HuH-7 (cell line): ENCODE measurements at places on chromosomes 16 and 17.

- DNase-seq: peak; percentile 77
Measured at GRCh38 chr16:5615868-5616642, 518.5 kb upstream of the EEF2KMT start.

- no peak for DNase-seq
Measured at GRCh38 chr17:48290378-48290777, 139.6 kb downstream of the SKAP1 start.

DNA sequence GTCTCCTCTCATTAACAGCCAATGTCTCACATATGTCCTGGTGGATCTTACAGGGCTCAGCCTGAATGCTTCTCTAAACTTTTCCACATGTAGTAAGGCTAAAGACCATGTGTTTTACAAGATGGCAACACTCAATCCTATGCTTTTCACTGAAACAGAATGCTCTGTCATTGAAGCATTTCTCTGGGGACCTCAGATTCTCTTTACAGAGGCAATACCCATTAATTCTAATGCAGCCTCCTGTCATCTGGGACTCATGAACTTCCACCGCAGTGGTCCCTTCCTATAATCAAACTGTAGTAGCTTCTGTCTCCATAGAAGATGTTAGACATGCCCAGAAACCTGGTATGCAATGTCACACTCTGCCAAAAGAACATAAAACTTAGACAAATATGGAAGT is 926.6 kb upstream of the RBFOX1 start:
- no peak for DNase-seq

DNA sequence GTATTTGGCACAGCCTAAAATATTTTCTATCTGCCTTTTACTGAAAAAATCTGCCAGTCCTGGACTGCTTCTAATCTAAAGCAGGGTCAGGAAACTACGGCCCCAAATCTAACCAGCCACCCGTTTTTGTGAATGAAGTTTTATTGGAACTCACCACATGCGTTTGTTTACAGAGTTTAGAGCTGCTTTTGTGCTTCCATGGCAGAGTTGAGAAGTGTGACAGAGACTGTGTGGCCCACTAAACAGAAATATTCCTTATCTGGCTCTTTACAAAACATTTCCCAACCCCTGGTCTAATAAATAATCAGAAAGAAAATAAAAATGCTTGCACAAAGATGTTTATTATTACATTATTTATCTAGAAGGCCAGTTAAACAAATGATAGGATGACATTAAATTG is 110.2 kb downstream of the COPRS start:
- DNase-seq: no peak

GRCh38 chr17:28509789-28510188 is 3.6 kb downstream of the FOXN1 start:
- DNase-seq: no peak

DNA sequence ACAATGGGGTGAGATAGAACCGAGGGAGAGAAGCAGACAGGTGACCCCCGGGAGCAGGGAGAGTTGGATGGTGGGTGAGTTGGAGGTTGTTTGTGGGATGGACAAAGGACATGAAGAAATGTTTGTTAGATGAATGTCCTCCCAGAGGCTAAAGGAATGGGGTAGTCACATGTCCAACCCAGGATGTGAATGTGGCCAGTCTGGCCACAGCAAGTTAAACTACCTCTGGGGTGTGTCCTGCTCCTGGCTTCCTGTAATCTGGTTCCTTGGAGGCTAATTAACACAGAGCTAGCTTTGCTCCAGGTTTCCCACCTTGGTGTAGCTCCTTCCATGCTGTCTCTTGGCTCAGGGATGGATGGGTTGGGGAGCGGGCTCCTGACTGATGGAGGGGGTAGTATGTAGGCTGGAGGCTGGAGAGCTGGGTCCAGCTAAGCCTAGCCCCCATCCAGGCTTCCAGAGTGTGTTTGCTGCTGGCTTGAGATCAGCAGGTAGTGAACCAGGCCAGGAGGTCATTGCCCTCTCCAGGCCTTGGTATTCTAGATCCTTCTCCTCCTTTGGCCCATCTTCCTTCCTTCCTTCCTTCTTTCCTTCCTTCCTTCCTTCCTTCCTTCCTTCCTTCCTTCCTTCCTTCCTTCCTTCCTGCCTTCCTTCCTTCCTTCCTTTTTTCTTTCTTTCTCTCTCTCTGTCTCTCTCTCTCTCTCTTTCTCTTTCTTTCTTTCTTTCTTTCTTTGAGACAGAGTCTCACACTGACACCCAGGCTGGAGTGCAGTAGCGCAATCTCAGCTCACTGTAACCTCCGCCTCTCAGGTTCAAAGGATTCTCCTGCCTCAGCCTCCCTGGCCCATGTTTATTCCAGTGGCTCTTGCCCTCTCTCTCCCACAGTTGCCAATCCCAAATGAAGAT is 28.0 kb upstream of the UBE2G1 start:
- DNase-seq: no peak

- no peak for DNase-seq
Measured at GRCh38 chr17:63316100-63316499, 130.0 kb downstream of the CYB561 start.

- DNase-seq: no peak
Measured at GRCh38 chr16:22757202-22757601, 56.8 kb upstream of the HS3ST2 start.

- DNase-seq: no peak
Measured at GRCh38 chr16:52383640-52384292, 163.2 kb downstream of the TOX3 start.

- no peak for DNase-seq
Measured at GRCh38 chr17:51050291-51051033, 70.2 kb downstream of the SPAG9 start.

DNA sequence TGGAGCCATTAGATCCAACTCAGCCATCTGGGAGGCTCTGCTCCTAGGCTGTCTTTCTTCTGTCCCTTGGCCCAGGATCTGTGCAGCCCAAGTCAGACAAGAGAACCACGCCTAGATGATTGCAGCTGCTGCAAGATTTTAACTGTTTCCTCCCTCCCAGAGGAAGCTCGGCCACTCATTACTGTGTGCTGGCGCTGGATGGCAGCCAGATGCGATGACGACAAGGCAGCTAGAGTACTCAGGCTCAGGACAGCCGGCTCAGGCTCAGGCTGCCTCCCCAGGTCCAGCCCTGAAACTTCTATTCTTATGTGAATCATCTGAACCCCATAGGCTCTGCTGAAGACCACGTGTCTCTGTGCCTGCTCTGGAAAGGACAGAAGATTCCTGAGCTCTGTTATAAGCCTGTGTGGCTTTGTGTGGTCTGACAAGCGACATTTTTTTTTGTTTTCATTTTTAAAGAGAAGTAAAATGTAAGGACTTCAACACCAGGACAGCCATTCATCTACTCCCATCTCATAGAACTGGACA is 32.1 kb upstream of the FBXW10B start:
- DNase-seq: peak; percentile 49

GRCh38 chr17:12341328-12341727 is 320.7 kb downstream of the MAP2K4 start:
- no peak for DNase-seq

DNA sequence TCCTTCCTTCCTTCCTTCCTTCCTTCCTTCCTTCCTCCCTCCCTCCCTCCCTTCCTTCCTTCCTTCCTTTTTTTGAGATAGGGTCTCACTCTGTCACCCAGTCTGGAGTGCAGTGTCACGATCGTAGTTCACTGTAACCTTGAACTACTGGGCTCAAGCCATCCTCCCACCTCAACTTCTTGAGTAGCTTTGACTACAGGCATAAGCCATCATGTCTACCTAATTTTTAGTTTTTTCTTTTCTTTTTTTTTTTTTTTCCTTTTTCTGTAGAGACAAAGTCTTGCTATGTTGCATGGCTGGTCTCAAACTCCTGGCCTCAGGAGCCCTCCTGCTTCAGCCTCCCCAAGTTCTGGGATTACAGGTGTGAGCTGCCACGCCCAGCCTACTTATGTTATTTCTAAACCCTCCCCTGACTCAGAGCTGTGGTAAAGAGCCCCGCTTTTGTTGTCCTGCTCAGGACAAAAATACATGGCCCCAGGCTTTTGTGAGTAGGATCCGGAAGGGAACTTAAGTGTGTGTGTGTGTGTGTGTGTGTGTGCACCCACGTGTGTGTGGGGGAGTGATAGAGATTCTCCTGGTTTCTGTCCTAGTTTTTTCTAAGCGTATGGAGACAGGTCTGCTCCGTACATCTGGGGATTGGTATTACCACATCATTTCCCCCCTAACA is 67.1 kb downstream of the PRKCB start:
- DNase-seq: no peak

DNA sequence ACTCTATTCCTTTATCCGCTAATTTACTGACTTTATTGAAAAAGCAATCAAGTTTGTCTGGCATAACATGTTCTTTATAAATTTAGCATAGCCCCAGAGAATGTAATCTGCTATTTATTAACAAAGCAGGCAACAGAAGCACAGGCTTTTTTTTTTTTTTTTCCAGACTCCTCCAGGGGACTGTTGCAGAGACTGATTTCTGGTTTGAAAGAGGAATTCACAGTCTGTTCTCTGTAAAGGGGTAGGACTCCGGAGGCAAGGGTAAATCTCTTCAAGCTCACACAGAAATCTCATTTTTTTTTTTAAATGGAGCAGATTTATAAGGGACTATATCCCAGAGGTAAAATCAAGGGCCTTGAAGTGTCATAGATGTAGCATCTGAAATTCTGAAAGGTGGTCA is 1386.5 kb upstream of the CDH8 start:
- no peak for DNase-seq

DNA sequence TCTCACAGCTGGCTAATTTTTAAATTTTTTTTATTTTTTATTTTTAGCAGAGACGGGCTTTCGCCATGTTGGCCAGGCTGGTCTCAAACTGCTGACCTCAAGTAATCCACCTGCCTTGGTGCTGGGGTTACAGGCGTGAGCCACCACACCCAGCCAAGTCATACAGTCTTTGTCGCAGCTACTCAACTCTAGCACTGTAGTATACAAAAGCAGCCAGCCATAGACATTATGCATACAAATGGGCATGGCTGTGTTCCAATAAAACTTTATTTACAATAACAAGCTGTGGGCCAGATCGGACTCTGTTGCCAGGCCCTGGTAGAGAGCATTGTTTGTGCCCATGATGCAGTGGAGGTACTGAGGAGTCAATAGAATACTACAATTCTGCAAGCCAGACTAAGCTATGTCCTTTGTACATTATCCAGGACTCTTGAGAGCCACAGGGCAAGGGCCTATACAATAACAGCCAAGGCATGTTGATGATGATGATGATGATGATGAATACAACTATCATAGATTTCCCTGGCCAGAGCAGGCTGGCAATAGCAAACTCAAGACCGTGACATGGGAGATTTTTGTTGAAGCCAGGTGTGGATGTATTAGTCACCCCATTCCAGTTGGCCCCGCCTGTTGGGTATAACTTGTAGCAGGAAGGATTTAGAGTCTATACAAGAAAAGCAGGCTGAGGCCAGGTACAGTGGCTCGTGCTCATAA is 101.8 kb downstream of the MYH11 start:
- no peak for DNase-seq

GRCh38 chr16:26824469-26824868 is 242.3 kb upstream of the C16orf82 start:
- DNase-seq: no peak

- DNase-seq: no peak
Measured at GRCh38 chr17:58402679-58403078, 14.7 kb downstream of the RNF43 start.
